ENCODE measurements at places on chromosomes 2 and 18. TPM values are rescaled to one million over a fixed set of nuclear protein-coding genes. Genes with fewer than 3 reads are reported as not detected.
A peak's percentile ranks its signal among the peaks of the same experiment; 100 is the strongest.

CYP26B1 gene
- total RNA-seq, result 3.2 TPM

CNGA3 gene
- total RNA-seq, result not detected

DNA sequence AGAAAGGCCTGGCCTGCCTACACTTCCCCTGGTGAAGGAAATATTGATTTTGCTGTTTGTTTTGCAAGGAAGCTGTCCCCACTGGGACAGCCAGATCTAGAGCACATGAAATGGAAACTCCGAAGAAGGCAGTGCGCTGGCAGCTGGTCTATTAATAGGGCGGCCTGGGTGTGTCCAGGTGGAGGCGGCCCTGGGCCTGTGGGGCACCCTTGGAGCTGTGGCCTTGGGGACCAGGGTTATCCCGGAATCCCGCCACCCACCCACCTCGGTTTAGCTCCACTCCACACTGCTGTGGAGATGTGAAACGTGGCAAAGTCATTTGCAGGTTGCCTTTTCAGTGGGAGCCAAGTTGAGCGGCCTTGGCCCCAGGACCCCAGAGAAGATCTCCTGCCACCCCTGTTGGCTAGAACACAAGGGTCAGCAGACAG is 204.3 kb downstream of the KLHL29 start:
- no peaks in the 10 kb centered on the region for H3K36me3 ChIP-seq
- no peaks in the 10 kb centered on the region for H3K27me3 ChIP-seq
- peaks cover 37% of the 10 kb centered on the region for H3K4me1 ChIP-seq
- no peak overlapping the region for H3K4me3 ChIP-seq
- H3K27ac ChIP-seq, result peak overlapping the region; percentile 75

DNA sequence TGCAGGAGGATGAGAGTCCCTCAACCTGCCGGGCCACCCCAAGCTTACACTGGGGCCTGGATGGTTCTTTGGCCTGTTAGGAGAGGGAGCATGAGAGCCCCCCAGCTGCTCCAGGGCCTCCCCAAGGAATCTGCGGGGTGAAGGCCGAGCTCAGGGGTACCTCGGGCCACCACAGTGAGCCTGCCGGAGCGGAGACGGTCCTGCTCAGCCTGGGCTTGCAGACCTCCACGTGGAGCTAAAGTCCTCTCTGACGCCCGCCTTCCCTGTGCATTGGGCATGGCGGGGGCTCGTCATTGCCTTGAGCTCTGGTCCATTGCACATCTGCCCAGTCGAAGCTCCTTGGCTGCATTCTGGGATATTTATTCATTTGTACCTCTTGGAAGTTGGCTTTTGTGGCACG is 62.7 kb downstream of the ASB1 start:
- H3K27ac ChIP-seq, result no peak overlapping the region
- no peaks in the 10 kb centered on the region for H3K4me1 ChIP-seq
- H3K4me3 ChIP-seq, result no peak overlapping the region
- H3K27me3 ChIP-seq, result no peaks in the 10 kb centered on the region

GCG gene
- not detected for total RNA-seq

GRCh38 chr2:38700881-38701458 is 35.1 kb downstream of the GALM start:
- no peaks in the 10 kb centered on the region for H3K27me3 ChIP-seq
- H3K27ac ChIP-seq, result no peak overlapping the region
- no peaks in the 10 kb centered on the region for H3K36me3 ChIP-seq
- no peak overlapping the region for H3K4me3 ChIP-seq

DNA sequence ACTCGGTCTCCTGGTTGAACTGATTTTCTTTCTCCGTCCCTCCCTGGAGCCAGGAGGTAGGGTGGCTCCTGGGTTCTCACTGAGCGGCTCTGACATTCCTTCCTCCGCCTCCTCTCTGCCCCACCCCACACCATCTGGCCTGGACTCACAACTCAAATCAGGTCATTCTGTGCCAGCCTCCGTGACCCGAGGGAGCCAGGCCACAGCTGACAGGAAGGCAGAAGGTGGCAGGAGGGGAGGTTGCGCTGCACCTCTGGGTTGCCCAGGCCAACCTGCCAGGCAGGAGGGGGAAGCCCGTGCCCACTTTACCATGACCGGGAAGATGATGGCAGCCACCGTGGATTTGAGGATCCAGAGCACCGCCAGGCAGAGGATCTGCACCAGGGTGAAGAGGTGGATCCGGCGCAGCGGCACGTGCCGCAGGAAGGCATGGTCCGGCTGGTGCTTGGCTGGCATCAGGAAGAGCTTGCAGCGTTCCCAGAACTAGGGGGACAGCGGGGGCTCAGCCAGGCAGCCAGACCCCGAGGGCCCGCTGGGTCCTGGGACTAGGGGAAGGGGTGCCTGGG is 28.3 kb downstream of the MTHFD2 start:
- peak overlapping the region; percentile 46 for H3K4me3 ChIP-seq
- peaks cover 15% of the 10 kb centered on the region for H3K4me1 ChIP-seq
- H3K27ac ChIP-seq, result peak overlapping the region; percentile 68
- no peaks in the 10 kb centered on the region for H3K36me3 ChIP-seq
- H3K27me3 ChIP-seq, result no peaks in the 10 kb centered on the region

EFEMP1 gene
- 20.6 TPM for total RNA-seq

GRCh38 chr18:80147037-80147417 is 38.0 kb downstream of the ADNP2 start:
- H3K36me3 ChIP-seq, result no peaks in the 10 kb centered on the region
- no peak for DNase-seq
- no peaks in the 10 kb centered on the region for H3K27me3 ChIP-seq
- peak overlapping the region; percentile 78 for H3K4me3 ChIP-seq
- H3K27ac ChIP-seq, result no peak overlapping the region
- H3K4me1 ChIP-seq, result no peaks in the 10 kb centered on the region

LRRC30 gene
- total RNA-seq, result 11.2 TPM

DNA sequence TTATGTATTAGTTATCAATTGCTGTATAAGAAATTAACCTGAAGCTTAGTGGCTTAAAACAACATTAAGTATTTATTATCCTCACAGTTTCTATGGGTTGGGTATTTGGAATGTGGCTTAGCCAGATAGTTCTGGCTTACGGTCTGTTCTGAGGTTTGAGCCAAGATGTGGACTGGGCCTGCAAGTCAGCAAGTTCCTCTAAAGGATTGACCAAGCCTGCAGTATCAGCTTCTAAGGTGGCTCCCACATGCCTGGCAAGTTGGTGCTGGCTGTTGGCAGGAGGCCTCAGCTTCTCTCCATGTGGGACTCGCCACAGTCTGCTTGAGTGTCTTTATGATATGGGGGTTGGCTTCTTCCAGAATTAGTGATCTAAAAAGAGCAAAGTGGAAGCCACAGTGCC is 45.0 kb upstream of the TCF4 start:
- no peak overlapping the region for H3K4me3 ChIP-seq
- no peaks in the 10 kb centered on the region for H3K36me3 ChIP-seq
- DNase-seq, result no peak
- no peaks in the 10 kb centered on the region for H3K27me3 ChIP-seq
- H3K27ac ChIP-seq, result no peak overlapping the region
- no peaks in the 10 kb centered on the region for H3K4me1 ChIP-seq

NYAP2 gene
- total RNA-seq, result 5.0 TPM

GRCh38 chr2:216671791-216672343 is 23.5 kb downstream of the IGFBP5 start:
- H3K27ac ChIP-seq, result peak overlapping the region; percentile 52
- no peaks in the 10 kb centered on the region for H3K36me3 ChIP-seq

DNA sequence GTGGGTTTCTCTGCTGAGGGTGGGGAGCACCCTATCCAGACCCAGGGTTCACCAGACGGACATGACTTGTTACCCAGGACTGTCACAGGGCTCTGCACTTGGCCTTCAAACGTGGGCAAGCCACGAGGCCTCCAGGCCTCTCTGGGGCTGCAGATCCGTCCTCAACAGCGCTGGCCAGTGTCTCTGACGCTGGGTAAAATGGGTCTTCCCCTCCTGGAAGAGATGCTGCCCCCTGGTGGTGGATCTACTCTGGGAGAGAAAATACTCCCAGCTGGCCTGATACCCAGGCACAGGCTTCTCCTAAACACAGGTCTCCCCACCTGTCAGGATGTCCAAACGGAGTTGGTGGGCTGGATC is 3.7 kb downstream of the GPR17 start:
- no peaks in the 10 kb centered on the region for H3K36me3 ChIP-seq
- H3K27ac ChIP-seq, result peak overlapping the region; percentile 15
- no peak overlapping the region for H3K4me3 ChIP-seq
- H3K4me1 ChIP-seq, result peaks cover 16% of the 10 kb centered on the region
- no peaks in the 10 kb centered on the region for H3K27me3 ChIP-seq

DSC2 gene
- total RNA-seq, result 1.3 TPM

- DNase-seq, result peak; percentile 89
- H3K4me1 ChIP-seq, result no peaks in the 10 kb centered on the region
- H3K27me3 ChIP-seq, result no peaks in the 10 kb centered on the region
- peak overlapping the region; percentile 65 for H3K4me3 ChIP-seq
- peak overlapping the region; percentile 79 for H3K27ac ChIP-seq
These were observed 47.5 kb upstream of the SP3 start for GRCh38 chr2:174012347-174013314.

DNA sequence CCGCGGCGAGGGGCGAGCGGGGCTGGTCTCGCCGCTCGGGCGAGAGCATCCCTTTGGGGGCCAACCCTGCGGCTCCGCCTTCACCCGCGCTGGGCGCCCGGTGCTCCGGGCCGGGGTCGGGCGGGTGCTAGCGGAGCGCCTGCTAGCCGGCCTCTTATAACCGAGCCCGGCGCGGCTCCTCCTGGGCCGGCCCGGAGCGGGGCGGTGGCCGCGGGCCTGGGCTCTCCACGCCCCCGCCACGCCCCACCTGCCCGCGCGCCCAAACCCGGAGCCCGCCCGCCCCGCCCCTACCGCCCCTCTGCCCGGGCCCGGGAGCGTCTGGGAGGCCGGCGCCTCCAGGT is at the start of gene FOXI3:
TSS of gene FOXI3 (minus strand) at position 129 of the 341 bp plus-strand sequence. CDS start 158 bp downstream, outside the sequence.
- H3K4me3 ChIP-seq, result peak within 1 kb of the TSS; percentile 54
- no peaks in the 10 kb centered on the region for H3K36me3 ChIP-seq
- H3K4me1 ChIP-seq, result no peaks in the 10 kb centered on the region
- no peak within 1 kb of the TSS for H3K27ac ChIP-seq
- peaks cover 5% of the 10 kb centered on the region for H3K27me3 ChIP-seq
- no peak for DNase-seq

RNU2-63P gene
- total RNA-seq, result not detected

- no peaks in the 10 kb centered on the region for H3K27me3 ChIP-seq
- H3K27ac ChIP-seq, result no peak overlapping the region
- peaks cover 4% of the 10 kb centered on the region for H3K36me3 ChIP-seq
- no peak overlapping the region for H3K4me3 ChIP-seq
- no peak for DNase-seq
These were observed 240.7 kb downstream of the SH3RF3 start for GRCh38 chr2:109369671-109370191.

C1QL2 gene
- not detected for total RNA-seq

IL36A gene
- not detected for total RNA-seq

POTEJ gene
- total RNA-seq, result not detected

DNA sequence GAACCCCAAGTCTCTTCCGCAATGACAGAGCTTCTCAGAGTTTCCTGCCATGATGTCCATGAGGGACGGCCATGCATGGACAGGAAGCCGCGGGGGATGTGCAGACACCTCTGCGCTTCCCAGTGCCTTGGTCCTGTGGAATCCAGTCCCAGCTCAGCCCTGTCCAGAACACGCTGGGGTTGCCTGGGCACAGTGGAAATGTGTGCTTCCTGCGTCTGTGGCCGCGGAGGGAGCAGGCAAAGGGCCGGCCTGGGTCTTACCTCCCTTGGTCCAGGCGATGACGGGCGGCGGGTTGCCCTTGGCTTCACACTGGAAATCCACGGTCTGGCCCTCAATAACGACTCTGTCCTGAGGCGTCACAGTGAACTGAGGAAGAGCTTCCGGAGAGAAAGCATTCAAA is 79.6 kb downstream of the PXDN start:
- no peak overlapping the region for H3K27ac ChIP-seq
- DNase-seq, result no peak
- H3K4me1 ChIP-seq, result no peaks in the 10 kb centered on the region
- peaks cover 39% of the 10 kb centered on the region for H3K36me3 ChIP-seq

- H3K4me1 ChIP-seq, result peaks cover 20% of the 10 kb centered on the region
- peak; percentile 37 for DNase-seq
- no peaks in the 10 kb centered on the region for H3K27me3 ChIP-seq
- H3K27ac ChIP-seq, result no peak overlapping the region
- H3K36me3 ChIP-seq, result no peaks in the 10 kb centered on the region
- no peak overlapping the region for H3K4me3 ChIP-seq
These were observed 26.5 kb downstream of the CRACDL start for GRCh38 chr2:98909317-98910211.

TMSB10 gene
- 194 TPM for total RNA-seq

- no peak overlapping the region for H3K27ac ChIP-seq
- DNase-seq, result no peak
- no peaks in the 10 kb centered on the region for H3K36me3 ChIP-seq
- H3K4me3 ChIP-seq, result no peak overlapping the region
These were observed 15.7 kb upstream of the ACVR2A start for GRCh38 chr2:147829106-147829505.

GRCh38 chr2:239208465-239209180 is 192.2 kb downstream of the HDAC4 start:
- H3K36me3 ChIP-seq, result no peaks in the 10 kb centered on the region
- no peaks in the 10 kb centered on the region for H3K27me3 ChIP-seq
- H3K27ac ChIP-seq, result peak overlapping the region; percentile 43

- no peak for DNase-seq
- no peak overlapping the region for H3K4me3 ChIP-seq
- no peaks in the 10 kb centered on the region for H3K27me3 ChIP-seq
- no peaks in the 10 kb centered on the region for H3K36me3 ChIP-seq
These were observed 513.0 kb downstream of the GALR1 start for GRCh38 chr18:77762642-77763041.

MYO5B gene
- 0.46 TPM for total RNA-seq

HPCAL1 gene
- 101 TPM for total RNA-seq

DNA sequence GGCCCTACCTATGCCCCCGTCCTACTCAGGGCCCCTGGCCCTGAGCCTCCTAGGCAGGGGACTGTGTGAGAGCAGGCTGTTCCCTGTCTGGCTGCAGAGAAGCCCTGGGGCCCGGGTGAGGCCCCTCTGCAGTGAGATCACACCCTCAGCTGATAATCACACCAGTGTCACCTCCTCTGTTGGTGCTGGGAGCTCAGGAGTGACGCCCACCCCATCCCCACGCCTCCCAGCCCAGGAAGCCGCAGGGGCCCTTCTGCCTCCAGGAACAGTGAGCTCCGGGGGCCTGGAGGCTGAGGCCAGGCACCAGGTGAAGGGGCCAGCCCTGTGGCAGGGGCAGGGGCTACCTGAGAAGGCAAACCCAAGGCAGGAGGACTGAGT is 20.0 kb downstream of the KCNIP3 start:
- no peak overlapping the region for H3K27ac ChIP-seq
- no peaks in the 10 kb centered on the region for H3K4me1 ChIP-seq
- no peak overlapping the region for H3K4me3 ChIP-seq
- peaks cover 11% of the 10 kb centered on the region for H3K27me3 ChIP-seq
- H3K36me3 ChIP-seq, result no peaks in the 10 kb centered on the region

- no peaks in the 10 kb centered on the region for H3K4me1 ChIP-seq
- H3K36me3 ChIP-seq, result no peaks in the 10 kb centered on the region
- H3K27ac ChIP-seq, result no peak overlapping the region
- no peaks in the 10 kb centered on the region for H3K27me3 ChIP-seq
- DNase-seq, result no peak
These were observed 121.3 kb upstream of the SYT4 start for GRCh38 chr18:43398601-43399000.

Data from psoas muscle (tissue), 8 donors.